ENCODE measurements at places on chromosomes 12 and 14. TPM values are rescaled to one million over a fixed set of nuclear protein-coding genes. Genes with fewer than 3 reads are reported as not detected.

KRT75 gene
- total RNA-seq = 2.6 TPM

WNT5B gene
- 8.7 TPM for total RNA-seq

CATSPERB gene
- 1.6 TPM for total RNA-seq

ALDH2 gene
- total RNA-seq = 31.1 TPM

TMTC1 gene
- total RNA-seq = 5.1 TPM

WNT1 gene
- total RNA-seq = not detected

KRT72 gene
- not detected for total RNA-seq

PRDM4 gene
- 24.7 TPM for total RNA-seq

DCP1B gene
- total RNA-seq = 9.6 TPM

PCNX4 gene
- 14.8 TPM for total RNA-seq

B4GALNT1 gene
- 1.1 TPM for total RNA-seq

REP15 gene
- 0.78 TPM for total RNA-seq

CCDC38 gene
- not detected for total RNA-seq

ZFC3H1 gene
- total RNA-seq = 18.9 TPM

STK38L gene
- total RNA-seq = 33.6 TPM
